Stimulated activated CD4-positive, alpha-beta T cell treated with anti-CD3 and anti-CD28 coated beads, Interleukin-2, amount 100 ng/mL, for 48 hours (primary cell): ENCODE measurements at places on chromosomes 16 and 17.

GRCh38 chr16:8847623-8848022 is 21.2 kb downstream of the CARHSP1 start:
- DNase-seq: no peak

DNA sequence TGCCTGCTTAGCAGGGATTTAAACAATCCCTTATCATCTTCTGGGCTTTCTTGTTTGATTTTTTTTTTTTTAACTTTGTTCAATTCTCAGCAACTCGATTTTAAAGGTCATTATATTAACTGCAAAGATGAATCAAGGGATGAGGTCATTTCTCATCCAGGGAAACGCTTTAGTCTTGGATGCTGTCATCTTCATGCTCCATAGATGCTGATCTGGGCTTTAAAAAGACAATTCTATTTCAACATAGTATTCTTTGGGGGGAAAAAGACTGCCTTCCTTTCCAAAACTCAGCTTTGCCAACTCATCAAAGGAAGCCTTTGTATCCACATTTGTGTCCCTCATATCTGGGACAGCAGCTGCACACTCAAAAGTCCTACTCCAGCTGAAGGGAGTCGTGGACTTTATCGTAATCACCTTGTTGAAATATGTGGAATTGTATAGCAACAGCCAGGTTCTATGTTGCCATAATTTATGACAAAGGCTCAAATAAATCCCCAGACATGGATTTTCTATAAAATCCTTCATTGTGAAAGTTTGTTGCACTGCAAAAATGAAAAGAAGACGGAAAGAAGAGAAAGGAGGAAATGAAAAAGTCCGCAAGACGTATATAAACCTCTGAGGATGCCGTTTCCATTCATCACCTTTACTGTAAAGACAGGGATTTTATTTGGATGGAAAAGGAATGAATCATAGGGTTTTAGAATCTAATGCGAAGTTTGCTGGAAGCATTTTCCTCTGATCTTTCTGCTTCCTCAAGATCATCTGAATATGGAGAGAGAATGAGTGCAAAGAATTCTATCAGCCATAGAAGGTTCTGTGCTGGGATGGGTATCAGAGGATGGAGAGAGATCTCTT is 48.6 kb upstream of the XYLT1 start:
- DNase-seq: no peak

GRCh38 chr16:13206606-13207005 is 305.2 kb downstream of the SHISA9 start:
- DNase-seq: no peak

GRCh38 chr16:69542974-69543373 is 22.8 kb upstream of the NFAT5 start:
- no peak for DNase-seq

DNA sequence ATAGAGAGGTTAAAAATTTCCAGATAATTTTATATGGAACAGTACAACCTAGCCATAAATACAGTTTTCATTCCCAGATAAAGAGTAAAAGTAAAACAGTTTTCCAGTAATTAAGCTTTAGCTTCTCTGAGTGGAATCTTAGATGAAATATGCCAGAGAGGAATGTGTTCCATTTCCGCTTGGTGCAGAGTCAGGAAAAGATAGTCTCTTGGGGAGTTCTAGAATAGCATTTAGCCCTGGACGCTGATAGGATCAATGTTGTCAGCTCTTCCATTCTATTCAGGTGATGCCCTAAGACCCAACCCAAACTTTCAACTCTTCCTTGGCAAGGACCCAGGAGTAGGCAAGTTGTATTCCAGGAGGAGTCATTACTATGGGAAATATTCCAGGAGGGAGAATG is 30.9 kb upstream of the ABCA3 start:
- no peak for DNase-seq

DNA sequence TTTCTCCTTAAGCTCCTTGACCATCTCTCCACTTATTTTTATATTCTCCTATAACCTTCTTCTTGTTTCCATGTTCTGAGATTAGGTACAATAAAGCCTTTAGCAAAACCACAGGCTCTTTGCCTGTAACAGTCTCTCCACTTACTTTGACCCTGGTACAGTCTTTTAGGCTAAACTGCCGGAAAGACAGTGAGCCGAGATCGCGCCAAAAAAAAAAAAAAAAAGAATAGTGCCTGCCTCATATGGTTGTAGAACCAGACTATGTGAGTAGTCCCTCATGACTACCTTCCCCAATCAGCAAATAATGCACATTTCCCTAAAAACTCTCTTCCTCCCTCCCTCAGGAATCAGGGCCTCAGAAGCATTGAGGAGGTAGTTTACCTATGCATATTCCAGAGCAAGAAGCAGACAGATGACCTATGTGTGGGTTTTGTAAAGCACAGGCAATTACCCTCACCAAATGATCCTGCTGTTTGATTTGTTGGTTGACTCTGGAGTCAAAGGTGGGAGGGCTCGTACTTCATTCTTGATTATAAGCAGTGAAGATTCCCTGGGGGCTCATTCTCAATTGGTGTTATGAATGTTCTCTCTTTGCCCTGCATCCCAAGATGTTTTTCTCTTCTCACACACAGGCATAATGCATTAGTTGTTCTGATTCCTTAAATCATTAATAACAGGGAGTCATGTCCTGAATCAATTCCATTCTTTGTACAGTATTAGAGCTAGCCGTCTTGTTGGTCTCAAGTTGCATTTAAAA is 8.9 kb upstream of the NME1 start:
- DNase-seq: no peak

GRCh38 chr16:49366669-49367068 is 6.9 kb upstream of the C16orf78 start:
- no peak for DNase-seq

- no peak for DNase-seq
Observed at GRCh38 chr16:53646506-53646905, 57.2 kb downstream of the RPGRIP1L start.

DNA sequence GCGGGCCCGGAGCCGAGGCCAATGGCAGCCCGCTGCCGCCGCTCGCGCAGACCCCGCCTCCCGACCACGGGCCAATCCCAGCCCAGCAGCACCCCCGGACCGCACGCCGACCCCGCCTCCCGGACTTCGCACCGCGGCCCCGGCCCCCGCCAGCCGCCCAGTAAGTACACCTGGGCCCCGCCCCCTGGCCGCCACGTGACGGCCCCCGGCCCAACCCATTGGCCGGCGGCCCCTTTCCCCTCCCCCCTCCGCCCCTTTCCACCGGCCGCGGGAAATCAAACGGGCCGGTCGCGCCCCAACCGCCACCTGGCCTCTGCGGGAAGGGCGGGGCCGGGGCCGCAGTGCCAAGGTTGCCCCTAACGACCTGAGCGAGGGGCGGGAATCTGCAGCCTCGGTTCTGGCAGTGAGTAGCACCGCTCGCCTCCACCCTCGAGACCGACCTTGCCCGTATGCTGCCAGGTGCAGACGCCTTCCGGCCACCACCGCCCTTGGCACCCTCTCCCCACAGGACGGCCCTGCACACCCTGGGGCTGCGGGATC is at the start of gene YBX2:
YBX2 (minus strand) TSS at position 26 of the 540 bp plus-strand sequence. CDS start 139 bp downstream, outside the sequence.
- peak; percentile 74 for DNase-seq

- no peak for DNase-seq
Observed at GRCh38 chr16:78816499-78817195, 717.2 kb downstream of the WWOX start.

- DNase-seq: peak; percentile 62
Observed at GRCh38 chr16:83215406-83216001, 588.7 kb downstream of the CDH13 start.

- no peak for DNase-seq
Observed at GRCh38 chr16:23283571-23283970, 18.5 kb upstream of the SCNN1B start.

DNA sequence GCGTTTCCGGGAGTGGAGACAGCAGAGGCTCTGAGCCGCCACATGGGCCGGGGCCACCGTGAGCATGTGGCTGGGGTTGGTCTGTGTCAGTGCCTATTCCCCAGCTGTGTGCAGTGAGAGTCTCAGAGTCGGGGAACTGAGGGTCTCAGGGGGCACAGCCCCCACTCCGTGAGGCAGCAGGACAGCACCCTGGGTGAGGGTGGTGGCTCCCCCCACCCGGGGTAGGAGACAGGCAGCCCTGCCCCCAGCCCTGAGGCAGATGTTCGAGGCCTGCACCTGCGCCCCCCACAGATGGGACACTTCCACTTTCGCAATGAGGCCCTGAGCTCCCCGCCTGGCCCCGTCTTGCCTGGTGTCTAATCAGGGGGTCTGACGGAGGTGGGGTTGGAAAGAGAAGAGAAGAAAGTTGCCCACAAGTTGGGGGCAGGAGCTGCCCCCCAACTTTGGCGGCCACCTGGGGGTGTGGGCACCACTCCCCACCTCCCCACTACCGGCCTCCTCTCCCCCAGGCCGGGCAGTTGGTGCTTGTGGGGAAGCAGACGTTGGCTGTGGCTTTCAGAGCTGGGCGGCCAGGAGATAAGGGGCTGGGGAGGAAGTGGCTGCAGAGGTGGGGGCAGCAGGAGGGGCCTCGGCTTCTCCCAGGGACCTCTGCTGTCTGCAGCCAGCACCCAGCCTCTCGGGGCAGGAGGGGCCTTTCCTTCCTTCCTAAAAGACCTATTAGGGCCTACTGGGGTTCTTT is 1.8 kb upstream of the CBFA2T3 start:
- no peak for DNase-seq

- DNase-seq: no peak
Observed at GRCh38 chr17:76034428-76035350, 7.6 kb upstream of the EVPL start.

GRCh38 chr17:332023-332422 is 20.6 kb downstream of the RPH3AL start:
- DNase-seq: no peak

GRCh38 chr17:27559506-27560481 is 71.2 kb upstream of the LGALS9 start:
- no peak for DNase-seq
